Panc1 (cell line): ENCODE measurements at places on chromosomes 7 and 10. TPM values are rescaled to one million over a fixed set of nuclear protein-coding genes. Genes with fewer than 3 reads are reported as not detected.
A peak's percentile ranks its signal among the peaks of the same experiment; 100 is the strongest.

GRCh38 chr7:69166979-69167516 is 431.2 kb upstream of the AUTS2 start:
- no peak for DNase-seq

DNA sequence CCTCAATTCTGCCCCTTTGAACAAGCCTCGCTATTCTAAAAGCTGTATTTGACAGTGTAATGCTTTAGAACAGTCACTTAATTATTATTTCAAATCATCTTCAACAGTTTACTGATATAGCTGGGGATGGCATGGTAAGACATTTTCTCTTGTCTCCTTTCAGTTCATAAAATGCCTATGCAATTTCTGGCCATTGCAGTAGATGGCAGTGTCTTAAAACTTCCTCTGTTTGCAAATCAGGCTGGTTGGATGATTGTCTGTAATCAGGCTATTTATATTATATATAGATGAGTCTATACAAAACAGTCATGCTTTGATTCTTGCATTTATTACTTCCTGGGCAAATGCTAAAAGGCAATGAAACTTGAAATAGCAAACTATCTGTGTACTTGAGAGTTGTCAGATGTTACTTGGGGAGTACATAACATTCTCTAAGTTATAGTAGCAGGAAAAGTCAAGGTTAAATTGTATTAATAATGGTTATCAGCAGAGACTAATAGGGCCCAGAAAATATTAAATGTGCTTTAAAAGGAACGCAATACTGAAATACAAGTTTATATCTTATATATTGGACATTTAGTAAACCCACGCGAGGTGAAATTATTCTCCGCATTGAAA is 55.5 kb upstream of the LHFPL3 start:
- DNase-seq, result no peak

DNA sequence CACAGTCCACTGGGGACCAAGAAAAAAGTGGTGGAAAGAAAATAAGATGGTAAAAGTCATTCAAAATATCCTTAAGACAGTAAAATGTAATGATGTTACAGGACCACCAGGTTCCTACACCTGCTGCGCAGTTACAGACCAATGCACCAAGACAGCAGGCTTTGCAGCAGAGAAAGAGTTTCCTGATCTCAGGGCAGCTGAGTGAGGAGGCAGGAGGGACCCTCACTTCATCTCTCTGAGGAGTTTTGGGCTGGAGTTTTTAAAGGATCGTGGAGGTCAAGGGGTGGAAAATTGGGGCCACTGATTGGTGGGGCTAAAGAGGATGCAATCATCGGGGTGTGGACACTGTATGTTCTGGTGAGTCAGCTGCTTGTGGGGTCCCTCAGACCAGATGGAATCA is 100.0 kb downstream of the BMS1 start:
- no peak for DNase-seq

KLLN gene
- 1.3 TPM for total RNA-seq

GRCh38 chr10:32103721-32104120 is 47.5 kb upstream of the KIF5B start:
- DNase-seq, result no peak

NEBL gene
- total RNA-seq, result 32.3 TPM

DNA sequence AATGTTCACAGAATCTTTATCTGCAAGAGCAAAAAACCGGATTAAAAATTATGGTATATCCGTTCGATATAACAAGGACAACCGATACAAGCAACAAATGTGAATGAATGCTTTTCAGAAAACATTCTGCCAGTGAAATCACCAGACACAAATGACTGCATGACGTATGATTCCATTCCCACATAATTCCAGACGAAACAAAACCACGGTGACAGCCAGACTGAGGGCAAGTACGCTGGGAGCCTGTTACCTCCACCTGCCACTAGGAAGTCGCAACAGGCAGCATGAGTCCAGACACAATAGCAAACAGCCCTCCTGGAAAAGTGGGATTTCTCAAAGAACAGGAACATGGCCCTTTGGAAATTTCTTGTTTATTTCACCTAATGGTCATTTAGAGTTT is 41.7 kb downstream of the MAD1L1 start:
- DNase-seq, result no peak

GRCh38 chr7:119996634-119997033 is 276.3 kb upstream of the KCND2 start:
- DNase-seq, result no peak

COL13A1 gene
- total RNA-seq, result 1.0 TPM

DNA sequence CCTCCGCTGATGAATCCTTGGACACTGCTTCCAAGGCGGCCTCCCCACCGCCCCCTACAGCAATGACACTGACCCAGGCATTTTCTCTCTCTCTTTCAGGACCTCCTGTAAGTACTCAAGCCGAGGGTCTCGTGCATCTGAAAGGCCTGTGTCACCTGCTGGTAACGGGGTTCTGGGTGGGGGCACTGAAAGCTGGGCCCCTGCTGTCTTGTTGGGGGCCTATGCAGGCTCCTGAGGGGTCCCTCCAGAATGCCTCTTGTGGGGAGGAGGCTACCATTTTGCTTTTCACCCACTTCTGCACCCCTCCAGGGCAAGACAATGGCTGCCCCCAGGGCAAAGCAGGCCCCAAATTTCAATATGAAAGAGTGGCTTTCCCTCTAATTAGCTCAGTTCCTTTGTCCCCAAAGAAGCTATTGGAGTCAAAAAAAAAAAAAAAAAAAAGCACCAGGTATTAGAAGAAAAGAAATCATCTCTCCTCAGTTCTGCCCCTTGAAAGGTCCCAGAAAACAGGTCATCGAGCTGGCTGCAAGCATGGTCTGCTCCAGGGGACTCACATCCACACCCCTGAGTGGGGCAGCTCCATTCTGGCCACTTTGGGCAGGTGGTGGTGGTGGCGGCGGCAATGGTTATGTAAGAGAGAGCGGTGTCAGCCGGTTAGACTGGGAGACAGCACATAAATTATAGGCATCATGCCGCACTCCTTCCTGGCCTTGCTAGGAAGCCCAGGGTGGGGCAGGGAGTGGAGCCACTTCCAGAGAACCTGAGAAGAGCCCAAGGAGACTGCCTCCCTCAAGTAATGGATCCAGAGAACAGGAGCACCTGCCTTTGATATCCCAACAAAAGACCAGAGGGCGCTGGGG is 66.2 kb downstream of the COL13A1 start:
- DNase-seq, result no peak

DNA sequence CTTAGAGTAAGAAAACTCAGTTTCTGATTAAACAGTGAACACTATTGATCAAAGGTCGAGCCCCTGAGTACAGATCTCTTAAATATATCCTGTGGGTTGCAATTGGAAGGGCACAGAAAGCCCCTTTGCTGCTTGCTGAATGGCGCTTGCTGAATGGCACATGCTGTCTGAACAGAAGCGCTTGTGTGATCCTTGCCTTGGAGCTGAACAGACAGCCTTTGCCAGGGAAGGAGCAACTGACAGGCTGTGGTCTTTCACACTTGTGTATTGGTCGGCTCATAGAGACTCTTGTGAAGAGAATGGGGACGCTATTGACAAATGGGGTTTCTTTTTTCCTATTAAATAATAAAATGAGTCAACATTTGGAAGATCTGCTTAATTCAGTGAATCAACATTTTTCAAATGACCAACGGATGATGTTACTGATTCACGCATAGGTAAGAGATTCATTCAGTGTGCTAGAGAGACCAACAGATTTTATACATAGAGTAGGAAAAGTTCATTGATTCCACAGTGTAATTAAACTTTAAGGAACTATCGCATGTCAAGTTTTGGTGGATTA is 99.4 kb upstream of the TNS3 start:
- no peak for DNase-seq

OR2A5 gene
- not detected for total RNA-seq

DNA sequence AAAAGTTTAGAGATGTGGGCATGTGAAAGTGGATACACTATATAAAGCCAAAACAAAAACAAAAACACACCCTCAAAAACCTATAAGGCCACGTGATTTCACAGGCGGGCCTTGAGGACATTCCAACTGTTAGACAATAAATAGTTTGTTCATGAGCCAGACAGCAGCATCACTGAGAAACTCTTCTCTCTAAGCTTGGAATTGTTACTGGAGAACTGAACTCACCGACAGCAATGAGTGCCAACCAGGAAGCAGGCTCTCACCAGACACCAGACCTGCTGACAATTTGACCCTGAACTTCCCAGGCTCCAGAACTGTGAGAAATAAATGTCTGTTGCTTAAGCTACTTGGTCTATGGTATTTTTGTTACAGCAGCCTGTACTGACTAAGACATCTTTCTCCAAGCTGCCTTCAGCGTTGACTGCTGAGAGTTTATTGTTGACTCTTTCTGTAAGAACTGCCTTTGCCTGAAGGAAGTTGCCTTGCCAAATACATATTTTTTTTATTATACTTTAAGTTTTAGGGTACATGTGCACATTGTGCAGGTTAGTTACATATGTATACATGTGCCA is 107.5 kb downstream of the EPDR1 start:
- DNase-seq, result no peak

SEMA4G gene
- total RNA-seq, result 4.7 TPM

DNA sequence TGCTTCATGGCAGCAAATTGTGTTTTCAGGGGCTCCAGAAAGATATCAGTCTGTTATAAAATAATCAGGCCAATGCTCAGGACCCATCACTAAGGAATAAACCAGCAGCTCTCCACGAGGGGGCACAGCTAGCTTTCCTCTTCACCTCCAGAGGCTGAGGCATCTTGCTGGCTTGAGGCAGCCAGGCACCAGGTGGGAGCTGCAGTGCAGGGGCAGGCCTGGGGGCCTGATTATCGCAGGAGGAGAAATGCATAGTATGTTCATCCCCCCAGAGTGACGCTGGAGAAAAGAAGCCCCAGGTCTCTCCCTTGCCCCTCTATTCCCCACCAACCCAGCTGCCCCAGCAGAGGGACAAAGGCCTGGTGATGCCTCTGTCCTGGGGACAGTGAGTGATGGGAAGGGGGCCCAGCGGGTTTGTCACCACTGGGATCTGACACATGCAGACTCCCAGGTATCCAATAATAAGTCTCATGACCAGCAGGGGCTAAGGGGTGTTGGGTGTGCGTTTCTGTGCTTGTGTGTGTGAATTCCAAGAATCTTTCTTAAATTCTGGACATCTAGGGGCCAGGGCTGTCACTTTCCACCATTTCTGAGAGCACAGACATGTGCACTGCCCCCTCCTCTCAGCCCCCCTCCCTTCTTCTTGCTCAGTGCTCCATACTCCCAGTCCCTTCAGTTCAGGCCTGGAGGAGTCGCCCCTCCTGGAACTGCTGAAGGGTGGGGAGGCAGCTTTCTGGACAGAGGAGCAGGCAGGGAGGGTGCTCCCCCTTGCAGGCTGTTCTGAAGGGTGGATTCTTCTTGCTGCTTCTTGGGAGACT is 128.1 kb upstream of the FAM20C start:
- peak; percentile 7 for DNase-seq

GRCh38 chr7:92119213-92119759 is 15.0 kb downstream of the CYP51A1 start:
- DNase-seq, result no peak

GRCh38 chr10:93096901-93097300 is 23.2 kb downstream of the CYP26A1 start:
- DNase-seq, result no peak

ARHGEF35 gene
- 12.0 TPM for total RNA-seq

DNA sequence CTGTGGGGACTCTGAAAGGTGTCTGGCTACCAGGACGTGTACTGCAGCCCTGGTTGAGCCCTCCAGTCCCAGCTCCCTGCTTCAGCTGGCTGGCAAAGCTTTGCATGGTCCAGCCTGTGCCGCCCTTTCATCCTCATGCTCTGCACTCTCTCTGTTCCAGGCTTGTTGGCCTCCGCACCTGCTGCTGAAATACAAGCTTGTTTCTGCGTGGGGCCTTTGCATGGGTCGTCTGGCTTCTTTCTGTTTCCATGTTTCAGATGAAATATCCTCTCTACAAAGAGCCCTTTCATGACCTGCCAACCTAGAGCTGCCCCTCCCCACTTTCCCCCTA is 45.9 kb downstream of the TSPAN15 start:
- DNase-seq, result no peak

NOS3 gene
- total RNA-seq, result 3.1 TPM

NAT16 gene
- total RNA-seq, result 0.15 TPM

GRCh38 chr7:99485094-99485493 is 12.4 kb downstream of the ZNF789 start:
- DNase-seq, result no peak

DNA sequence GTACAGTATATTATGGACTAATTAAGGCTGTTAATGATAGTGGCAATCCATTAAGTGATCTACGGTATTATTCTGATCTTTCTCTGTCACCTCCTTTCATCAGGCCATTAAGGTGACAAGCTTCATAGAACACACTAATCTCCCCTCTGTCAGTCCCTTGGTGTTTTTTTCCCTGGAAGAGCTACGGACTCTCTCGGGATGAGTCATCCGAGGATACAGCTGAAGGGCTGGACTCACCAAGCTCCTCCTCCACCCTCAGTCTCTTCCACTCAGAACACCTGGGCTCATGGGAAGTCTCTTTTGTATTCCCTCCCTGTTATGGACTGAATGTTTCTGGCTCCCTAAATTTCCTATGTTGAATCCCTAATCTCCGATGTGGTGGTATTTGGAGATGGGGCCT is 69.8 kb upstream of the PLXNA4 start:
- no peak for DNase-seq

DNA sequence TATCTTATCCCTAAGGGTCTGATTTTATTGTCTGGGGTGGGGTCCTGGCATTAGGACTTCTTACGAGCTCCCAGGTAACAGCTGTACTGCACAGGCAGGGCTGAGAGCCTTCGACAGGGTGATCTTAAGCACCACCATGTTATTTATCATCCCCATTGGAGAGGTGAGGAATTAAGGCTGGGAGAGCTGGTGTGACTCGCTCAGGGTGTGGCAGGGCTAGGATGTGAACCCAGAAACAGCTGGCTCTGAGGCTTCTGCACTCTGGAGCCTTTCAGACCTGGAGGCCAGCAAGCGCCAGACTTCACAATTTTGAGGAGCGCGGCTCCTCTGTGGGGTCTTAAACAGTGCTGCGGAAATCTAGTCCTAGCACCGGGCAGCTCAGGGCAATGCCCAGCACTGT is 27.4 kb upstream of the NDST2 start:
- no peak for DNase-seq

DNA sequence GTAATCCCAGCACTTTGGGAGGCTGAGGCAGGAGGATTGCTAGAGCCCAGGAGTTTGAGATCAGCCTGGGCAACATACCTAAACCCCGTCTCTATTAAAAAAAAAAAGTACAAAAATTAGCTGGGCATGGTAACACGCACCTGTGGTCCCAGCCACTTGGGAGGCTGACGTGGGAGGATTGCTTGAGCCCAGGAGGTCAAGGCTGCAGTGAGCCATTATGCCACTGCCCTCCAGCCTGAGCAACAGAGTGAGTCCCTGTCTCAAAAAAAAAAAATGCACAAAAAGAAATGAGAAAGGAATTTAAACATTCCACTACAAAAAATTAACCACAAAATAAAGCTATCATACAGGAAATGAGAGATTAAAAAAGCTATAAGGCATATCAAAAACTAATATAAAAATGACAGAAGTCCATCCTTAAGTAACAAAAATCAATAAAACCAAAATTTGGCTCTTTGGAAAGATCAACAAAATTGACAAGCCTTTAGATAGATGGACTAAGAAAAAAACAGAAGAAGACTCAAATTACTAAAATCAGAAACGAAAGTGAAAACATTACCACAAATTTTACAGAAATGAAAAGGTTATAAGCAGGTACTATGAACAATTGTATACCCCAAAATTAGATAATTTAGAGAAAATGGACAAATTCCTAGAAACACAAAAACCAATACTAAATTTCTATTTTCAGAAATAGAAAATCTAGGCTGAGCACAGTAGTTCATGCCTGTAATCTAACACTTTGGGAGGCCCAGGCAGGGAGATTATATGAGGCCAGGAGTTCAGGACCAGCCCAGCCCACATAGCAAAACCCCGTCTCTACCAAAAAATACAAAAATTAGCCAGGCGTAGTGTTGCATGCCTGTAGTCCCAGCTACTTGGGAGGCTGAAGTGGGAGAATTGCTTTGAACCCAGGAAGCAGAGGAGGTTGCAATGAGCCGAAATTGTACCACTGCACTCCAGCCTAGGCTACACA is 42.4 kb upstream of the NANOS1 start:
- DNase-seq, result no peak
